Fibroblast of lung (primary cell): ENCODE measurements at places on chromosomes 2 and 18. TPM values are rescaled to one million over a fixed set of nuclear protein-coding genes. Genes with fewer than 3 reads are reported as not detected.

GRCh38 chr2:101675512-101675911 is 22.0 kb upstream of the MAP4K4 start:
- DNase-seq, result no peak

- DNase-seq, result peak; percentile 59
Measured at GRCh38 chr2:25566694-25567093, 106.7 kb downstream of the DTNB start.

The COLEC12 gene
- 24.8 and 60.6 TPM in 2 replicates for total RNA-seq

The SLC20A1 gene
- 36.7 and 61.3 TPM in 2 replicates for total RNA-seq

- no peak for DNase-seq
Measured at GRCh38 chr2:240819858-240820606, at the start of gene KIF1A. KIF1A (minus strand) TSS chr2:240820219; CDS start chr2:240797752, 22,467 bp downstream.

DNA sequence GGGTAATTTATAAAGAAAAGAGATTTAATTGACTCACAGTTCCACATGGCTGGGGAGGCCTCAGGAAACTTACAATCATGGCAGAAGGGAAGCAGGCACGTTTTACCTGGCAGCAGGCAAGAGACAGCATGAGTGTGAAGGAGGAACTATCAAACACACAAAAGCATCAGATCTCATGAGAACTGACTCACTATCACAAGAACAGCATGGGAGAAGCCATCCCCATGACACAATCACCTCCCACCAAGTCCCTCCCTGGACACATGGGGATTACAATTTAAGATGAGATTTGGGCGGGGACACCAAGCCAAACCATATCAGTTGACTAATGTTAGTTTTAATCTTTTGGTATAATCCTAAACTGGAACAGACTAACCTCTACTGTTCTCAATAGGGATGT is 49.1 kb upstream of the CPO start:
- DNase-seq, result no peak

- no peak for DNase-seq
Measured at GRCh38 chr2:160454070-160454797, 39.4 kb downstream of the RBMS1 start.

The SERPINB11 gene
- not detected in 2 replicates for total RNA-seq

The SERPINB3 gene
- total RNA-seq, result not detected in 2 replicates

The ZNF397 gene
- total RNA-seq, result 19.5 and 23.8 TPM in 2 replicates

The GCG gene
- total RNA-seq, result not detected in 2 replicates

GRCh38 chr2:211429256-211429920 is 873.0 kb downstream of the CPS1 start:
- no peak for DNase-seq

The IL36B gene
- not detected in 2 replicates for total RNA-seq

The ITGB1BP1 gene
- 44.4 and 44.6 TPM in 2 replicates for total RNA-seq

The EML6 gene
- 0.26 and 1.3 TPM in 2 replicates for total RNA-seq

DNA sequence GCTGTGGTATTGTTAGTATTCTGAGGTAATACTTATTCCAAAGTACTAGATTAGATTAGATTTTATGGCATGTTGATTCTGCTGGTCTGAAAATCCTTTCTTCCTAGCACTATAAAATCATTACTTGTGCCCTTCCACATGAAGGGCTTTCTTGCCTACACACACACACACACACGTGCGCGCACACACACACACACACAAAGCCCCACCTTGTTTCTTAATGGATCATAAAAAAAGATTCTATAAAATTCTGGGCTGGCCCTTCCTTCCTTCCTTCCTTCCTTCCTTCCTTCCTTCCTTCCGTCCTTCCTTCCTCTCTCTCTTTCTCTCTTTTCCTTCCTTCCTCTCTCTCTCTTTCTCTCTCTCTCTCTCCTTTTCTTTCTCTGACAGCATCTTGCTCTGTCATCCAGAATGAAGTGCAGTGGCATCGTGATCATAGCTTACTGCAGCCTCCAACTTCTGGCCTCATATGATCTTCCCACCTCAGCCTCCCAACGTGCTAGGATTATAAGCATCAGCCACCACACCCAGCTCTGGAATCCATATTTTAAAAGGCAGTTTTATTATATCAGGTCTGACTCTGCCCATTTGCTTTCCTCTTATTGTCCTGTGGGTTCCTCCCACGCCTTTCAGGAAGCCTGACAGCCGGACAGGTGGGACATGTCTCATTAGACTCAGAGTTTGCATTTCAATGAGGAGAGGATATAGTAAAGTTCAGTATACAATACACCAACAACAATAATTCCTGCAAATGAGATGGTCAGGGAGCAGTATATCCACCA is 321.1 kb downstream of the PIK3C3 start:
- DNase-seq, result no peak

DNA sequence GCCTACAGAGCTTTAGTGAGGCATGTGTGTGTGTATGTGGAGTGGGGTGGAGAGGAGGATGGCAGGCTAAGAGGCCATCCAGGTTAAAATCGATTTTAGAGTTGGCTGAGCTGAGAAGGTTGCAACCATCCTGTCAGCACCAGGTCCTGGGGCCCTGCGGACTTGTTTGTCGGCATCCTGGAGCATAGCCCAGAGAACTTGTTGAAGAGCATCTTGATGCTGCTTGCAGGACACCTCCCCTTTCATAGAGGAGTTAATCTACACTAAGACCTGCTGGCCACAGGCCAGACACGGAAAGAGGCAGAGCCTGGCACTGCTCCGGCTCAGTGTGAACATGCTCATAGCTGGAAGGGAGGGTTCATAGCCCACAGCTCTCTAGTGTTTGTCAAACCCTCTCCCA is 72.1 kb upstream of the RGPD5 start:
- DNase-seq, result no peak

DNA sequence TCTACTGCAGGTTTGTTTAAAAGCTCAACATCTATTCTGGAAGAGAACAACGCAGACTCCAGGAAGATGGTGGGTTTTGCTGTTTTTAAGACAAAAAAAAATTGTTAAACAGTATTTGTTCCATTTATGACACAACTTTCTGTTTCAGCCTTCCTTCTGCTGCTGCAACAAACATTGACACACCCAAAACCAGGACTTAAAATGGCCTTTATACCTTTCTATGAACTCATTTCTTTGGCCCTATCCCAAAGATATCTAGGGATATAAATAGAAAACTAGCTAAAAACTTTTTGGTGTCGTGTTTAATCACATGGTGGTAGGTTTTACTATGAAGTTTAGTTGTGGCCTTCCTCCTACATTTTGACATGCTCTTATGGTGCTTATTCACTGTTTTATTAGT is 964 bp upstream of the GALNT3 start:
- peak; percentile 32 for DNase-seq

DNA sequence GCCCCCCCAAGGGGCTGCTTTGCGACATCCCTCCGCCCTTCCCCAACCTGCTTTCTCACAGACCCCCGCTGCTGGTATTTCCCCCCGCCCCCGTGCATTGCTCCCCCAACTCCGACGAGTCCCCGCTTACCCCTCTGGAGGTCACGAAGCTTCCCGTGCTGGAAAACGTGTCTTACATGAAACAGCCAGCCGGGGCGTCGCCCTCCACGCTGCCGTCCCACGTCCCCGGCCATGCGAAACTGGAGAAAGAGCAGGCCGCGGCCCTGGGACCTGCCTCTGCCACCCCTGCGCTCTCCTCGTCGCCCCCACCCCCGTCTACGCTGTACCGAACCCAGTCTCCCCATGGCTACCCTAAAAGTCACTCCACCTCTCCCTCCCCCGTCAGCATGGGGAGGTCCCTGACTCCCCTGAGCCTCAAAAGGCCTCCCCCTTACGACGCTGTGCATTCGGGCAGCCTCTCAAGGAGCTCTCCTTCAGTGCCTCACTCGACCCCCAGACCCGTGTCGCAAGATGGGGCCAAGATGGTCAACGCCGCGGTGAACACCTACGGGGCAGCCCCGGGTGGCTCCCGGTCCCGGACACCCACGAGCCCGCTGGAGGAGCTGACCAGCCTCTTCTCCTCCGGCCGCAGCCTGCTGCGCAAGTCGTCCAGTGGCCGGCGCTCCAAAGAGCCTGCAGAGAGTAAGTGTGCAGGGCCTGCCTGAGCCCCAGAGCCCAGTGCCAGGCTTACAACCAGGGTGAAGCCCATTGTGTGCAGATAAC is 183.0 kb downstream of the NYAP2 start:
- no peak for DNase-seq

- no peak for DNase-seq
Measured at GRCh38 chr2:85427300-85427835, 8.9 kb downstream of the SH2D6 start.

- DNase-seq, result no peak
Measured at GRCh38 chr18:3520230-3521085, 70.5 kb downstream of the TGIF1 start.

GRCh38 chr2:28032816-28033215 is 142.3 kb downstream of the BABAM2 start:
- DNase-seq, result no peak

DNA sequence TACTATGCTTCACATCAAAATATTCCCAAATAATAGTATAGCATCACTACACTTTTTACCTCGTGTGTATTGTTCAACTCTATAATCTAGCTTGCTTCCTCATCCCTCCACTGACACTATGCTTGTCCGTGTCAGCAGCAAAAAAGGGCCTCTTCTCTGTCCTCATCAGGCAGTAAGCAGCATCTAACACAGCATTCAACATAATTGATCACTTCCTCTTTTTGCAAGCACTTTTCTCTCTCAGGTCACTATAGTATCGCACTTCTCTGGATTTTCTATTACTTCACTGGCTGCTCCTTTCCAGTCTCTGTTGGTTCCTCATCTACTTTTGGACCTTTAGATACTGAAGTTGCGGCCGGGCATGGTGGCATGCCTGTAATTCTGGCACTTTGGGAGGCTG is 64.9 kb upstream of the ZSWIM2 start:
- no peak for DNase-seq

DNA sequence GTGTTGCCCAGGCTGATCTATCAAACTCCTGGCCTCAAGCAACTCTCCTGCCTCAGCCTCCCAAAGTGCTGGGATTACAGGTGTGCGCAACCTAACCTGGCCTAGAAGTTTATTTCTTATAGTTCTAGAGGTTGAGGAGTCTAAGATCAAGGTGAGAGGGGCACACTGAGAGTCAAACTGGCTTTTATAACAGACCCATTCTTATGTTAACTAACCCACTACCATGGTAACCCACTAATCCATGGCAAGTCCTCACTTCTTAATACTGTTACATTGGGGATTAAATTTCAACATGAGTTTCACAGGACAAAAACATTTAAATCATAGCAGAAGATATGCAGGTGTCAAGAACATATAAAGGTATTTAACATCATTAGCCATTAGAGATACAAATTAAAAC is 50.6 kb downstream of the MDH1 start:
- no peak for DNase-seq

GRCh38 chr2:172095905-172096625 is 6.6 kb downstream of the DLX2 start:
- DNase-seq, result no peak

DNA sequence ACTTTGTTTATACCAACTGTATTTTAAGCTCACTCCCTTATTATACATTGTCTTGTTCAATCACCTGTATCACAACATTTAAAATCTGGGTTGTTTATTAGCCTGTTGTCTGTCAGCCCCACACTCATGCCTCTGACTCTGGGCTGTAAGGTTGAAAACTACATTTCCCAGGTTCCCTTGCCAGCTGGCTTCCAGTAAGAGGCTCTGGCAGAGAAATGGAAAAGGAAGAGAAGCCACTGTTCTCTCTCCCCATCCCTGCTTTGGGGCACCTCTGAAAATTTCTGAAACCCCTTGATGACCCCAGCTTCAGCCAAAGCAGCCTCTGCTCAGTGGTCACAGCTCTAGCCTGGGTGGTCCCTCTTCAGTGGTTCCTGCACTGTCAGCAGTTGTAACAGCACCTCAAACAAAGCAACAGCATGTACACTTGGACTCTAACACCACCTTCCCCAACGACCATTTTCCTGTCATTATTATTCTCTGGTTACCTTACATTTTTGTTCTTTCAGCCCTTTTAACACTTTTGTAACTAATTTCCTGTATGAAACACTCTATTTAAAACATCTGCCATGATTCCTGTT is 108.9 kb upstream of the LGALSL start:
- no peak for DNase-seq
